ENCODE measurements at places on chromosomes 12 and 14.

DNA sequence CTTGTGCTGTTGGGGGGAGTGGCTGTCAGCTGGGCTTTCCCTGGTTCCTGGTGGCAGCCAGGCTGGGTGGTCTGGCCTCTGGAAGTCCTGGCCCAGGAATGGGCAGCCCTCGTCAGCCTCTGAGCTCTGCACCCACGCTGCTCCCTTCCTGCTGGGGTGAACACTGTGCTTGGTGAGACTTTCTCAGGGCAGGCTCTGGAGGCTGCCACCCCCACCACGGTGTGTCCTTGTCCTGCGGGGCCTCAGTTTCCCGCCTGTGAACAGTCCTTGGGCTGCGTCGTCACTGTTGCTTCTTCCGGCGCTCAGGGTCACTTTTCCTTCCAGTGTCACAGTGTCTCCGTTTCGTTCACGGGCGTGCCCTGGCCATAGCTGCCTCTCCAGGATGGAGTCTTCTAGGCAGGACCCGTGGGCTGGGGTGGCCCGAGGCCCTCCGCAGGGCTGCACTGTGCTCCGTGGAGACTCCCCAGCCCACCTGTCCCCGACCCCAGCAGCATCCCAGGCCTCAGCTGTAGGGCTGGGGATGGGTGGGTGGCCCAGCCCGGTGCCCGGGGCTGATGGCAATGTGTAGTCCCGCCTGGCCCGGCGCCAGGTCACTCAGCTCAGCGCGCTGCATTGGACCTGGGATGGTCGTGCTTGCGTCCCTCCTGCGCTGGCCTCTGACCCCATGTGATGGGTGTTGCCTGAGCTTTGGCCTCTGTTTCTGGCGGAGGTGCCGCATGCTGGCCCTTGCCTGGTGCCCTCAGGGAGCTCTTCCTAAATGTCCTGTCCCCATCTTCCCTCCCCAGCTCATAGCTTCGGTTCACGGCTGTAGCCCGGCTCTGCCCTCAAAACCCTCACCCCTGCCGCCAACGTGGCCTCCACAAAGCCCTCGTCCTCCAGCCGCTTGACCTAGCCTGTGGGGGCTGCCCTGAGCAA lies 6.8 kb downstream of the KIF26A start:
- no peak for DNase-seq

DNA sequence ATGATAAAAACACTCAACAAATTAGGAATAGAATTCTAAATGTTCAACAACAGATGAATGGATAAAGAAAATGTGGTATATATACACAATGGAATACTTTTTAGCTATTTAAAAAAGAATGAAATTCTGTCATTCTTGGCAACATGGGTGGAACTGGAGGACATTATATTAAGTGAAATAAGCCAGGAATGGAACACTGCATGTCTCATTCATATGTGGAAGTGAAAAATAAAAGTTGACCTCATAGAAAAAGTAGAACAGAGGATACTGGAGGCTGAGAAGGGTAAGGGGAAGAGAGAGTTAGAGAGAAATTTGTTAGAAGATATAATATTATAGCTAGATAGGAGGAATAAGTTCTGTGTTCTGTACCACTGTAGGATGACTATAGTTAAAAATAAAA lies 35.8 kb upstream of the ZFP36L1 start:
- no peak for DNase-seq

DNA sequence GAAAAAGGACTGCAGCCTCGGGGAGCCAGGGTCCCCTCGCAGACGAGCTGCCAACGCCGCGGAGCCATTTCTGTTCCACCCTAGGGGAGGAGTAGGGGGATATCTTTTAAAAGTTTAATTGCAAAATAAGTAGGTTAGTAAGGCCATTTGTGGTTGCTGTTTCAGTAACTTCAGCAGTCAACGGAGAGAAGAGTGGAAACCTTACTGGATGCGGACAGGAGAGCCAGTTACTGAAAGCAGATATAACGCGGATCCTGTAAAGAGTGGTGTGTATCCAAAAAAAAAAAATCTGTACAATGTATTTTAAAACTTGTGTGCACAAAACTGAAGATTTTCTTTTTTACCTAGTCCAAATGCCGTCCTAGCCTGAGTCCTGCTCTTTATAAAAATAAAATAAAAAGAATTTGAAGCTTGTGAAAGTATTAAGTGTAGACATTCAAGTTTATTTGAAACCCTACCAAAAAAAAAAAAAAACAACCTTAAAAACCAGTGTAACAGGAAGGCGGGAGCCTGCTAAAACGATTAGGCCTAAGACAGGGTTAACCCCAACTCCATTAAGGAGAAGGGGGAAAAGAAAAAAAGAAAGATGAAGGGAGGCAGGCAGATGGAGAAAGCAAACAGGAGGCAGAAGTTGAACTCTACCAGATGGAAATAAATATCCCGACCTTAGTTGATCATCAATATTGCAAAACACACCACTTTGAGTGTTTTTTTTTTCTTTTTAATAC lies 1.0 kb upstream of the BTG1 start:
- no peak for DNase-seq

DNA sequence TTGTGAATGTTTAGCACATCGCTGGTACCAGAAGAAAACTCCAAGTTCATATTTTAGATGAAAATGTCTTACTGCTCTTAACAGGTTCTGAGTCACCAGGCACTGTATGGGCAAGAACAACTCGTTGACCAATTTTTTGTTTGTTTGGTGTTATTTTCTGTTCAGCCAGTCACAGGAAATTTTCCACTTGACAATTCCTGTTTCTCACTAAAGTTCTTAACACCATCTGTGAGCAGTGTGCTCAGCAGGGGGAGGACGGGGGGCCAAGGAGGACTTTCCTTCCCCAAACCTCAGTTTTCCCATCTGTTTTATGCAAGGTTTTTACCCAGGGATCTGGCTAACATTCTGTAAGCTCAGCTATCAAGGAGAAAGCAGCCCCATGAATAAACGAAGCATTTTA lies 3.0 kb downstream of the NUAK1 start:
- no peak for DNase-seq

GRCh38 chr12:101414533-101415119 lies 7.1 kb upstream of the ARL1 start:
- peak; percentile 24 for DNase-seq

- DNase-seq, result no peak
Observed at GRCh38 chr14:99699085-99699760, 15.1 kb downstream of the CYP46A1 start.

Measured in CD4-positive, alpha-beta T cell treated with Interleukin-6 at 100 ng/mL for 8 hours (primary cell).